Subcutaneous adipose tissue (tissue), 4 donors: ENCODE measurements at places on chromosomes 11 and 22. TPM values are rescaled to one million over a fixed set of nuclear protein-coding genes. Genes with fewer than 3 reads are reported as not detected.

ATP5MG gene
- 84.5 TPM for total RNA-seq

CD6 gene
- total RNA-seq = 1.7 TPM

HNRNPUL2 gene
- 21.2 TPM for total RNA-seq

NNMT gene
- total RNA-seq = 728 TPM

YPEL1 gene
- 3.1 TPM for total RNA-seq

APOBEC3B gene
- total RNA-seq = 1.3 TPM
